ENCODE measurements at places on chromosomes 6 and 20.

DNA sequence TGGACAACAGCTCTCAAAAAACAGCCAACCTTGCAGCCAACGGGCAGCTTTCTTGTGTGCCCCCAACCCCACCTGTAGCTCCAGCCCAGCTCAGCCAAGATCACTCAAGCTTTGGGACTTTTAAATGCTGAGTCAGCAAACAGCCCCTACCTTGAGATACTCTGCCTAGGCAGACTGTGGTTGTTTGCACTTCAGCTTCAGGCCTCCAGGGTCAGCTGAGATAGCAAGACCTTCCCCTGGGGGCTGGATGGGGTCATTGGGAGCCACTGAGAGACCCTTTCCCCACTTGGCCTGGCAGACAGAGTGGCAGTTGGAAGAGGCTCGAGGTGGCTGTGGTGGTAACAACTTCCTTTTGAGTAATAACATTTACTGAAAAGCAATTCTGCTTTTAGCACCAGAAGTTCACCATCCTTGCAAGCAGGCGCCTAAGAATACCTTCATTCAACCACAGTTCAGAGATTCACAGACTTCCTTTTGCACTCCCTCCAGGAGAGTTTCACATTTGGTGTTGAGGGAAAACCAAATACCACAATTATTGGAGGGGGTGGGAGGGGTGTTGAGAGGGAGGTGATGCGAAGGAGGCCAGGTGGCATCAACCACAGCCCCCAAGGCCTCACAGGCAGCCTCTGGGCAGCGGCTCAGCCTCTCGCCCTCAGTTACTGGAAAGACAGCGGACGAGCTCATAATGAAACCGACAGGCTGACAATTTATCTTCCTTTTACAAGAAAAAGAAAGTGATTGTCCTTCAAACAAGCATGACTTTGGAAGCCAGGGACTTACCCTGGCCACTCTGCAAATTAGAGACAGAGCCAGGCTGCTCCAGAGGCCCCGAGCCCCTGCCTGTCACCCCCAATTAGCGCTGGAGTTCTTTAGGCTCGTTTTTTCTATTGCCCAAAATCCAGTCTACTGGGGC, 148.1 kb downstream of the CEBPB start:
- DNase-seq: no peak

GRCh38 chr6:107536180-107536961, 46.5 kb downstream of the SOBP start:
- no peak for DNase-seq

DNA sequence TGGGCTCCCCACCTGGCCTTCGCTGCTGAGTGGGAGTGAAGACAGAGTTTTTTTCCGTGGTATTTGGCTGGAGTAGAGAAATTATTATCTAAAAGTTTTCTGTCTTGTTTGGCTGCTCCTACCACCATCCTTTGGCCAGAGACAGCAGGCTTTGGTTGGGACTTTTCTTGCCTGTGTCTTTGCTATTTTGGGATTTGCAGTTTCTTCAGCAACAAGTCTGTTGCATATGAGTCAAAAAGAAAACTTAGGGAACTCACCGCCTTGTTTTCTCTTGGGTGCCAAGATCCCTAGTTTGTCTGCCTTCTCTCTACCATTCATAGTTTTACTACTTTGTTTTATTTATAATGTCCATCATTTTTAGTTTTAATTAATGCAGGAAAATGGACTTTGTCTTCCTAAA, 683.8 kb downstream of the DOK5 start:
- no peak for DNase-seq

- DNase-seq: no peak
Observed at GRCh38 chr20:22502731-22503191, 81.6 kb downstream of the FOXA2 start.

DNA sequence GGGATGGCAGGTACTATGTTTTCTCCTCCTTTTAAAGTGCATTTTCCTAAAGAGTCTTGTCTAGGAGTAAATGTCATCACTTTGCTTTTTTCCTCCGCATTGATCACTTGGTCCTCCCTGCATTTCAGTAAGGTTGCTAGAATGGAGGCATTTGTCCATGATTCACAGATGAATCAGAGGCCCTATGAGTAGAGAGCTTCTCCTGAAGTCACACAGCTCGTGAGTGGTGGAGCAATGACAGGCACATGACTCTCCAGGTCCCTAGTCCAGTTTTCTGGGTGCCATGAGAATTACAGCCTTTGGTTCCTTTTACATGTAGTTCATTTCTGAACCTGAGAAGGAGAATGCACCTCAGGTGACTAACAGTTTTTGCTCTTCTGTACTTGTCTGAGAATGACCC, 50.5 kb downstream of the HLA-A start:
- DNase-seq: no peak

GRCh38 chr6:137903933-137904821, 37.1 kb downstream of the TNFAIP3 start:
- DNase-seq: peak; percentile 24

GRCh38 chr6:121330516-121330915, 3.8 kb downstream of the TBC1D32 start:
- DNase-seq: no peak
